ENCODE measurements at places on chromosomes 5 and 9.

DNA sequence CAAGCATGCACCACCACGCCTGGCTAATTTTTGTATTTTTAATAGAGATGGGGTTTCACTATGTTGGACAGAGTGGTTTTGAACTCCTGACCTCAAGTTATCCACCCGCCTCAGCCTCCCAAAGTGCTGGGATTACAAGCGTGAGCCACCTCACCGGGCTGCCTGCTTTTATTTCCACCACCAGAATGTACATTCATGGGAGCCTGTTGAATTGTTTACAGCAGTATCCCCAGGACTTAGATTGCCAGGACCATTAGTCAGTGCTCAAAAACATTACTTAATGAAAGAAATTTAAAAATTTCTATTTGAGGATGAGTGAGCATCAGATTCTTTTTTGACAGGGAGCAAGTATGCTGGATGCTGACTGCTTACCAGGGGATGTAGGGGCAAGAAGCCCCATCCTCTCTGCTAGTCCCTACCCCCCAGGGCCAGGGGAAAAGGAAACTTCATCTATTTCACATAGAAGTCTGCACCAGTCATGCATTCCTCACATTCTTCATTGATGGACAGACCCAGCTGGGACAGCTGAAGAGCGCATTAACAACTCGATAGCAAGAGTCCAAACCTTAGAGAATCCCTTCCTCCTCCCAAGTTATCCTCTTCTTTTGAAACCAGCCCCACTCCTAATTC is 10.3 kb upstream of the RGMB start:
- no peak for DNase-seq

DNA sequence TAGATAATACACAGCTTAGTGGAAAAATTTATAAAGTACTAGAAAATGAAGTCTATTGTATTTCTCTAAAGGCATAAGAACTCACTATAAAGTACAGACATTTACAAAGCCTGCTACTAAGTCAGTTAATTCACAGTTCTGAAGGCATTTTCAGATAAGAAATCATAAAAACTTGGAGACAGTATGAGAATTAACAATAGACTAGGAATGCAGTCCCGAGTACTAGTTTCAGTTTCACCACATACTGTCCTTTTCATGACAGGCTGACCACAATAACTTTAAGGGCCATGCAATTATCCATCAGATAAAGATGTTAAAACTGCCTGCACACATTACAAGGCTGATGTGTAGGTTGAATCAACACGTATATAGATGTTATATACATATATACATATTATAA is 362.6 kb upstream of the SMC2 start:
- DNase-seq: no peak

DNA sequence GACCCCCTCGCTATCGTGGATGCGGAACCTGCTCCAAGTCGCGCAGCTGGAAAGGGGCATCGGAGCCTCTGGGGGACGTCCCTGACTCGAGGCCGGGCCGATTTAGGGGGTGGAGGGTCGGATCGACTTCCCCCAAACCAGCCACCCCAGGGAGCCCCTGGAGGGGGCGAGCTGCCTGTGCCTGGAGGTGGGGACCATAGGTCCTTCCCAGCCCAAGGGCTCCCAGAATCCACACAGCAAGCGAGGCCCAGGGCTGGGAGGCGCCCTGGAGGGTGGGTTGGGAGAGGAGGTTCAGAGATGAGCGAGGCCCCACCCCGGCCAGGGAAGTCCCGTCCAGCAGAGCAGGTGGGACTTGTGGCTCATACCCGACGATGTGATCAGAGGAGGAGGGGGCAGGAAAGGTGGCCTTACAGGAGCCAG is 147.6 kb downstream of the GAPVD1 start:
- no peak for DNase-seq

GRCh38 chr5:122311961-122312590 is at the start of gene SNCAIP:
Gene SNCAIP (plus strand): TSS chr5:122312237. CDS start chr5:122391135, 78,898 bp downstream.
- DNase-seq: no peak
